ENCODE measurements at places on chromosomes 6 and 20. TPM values are rescaled to one million over a fixed set of nuclear protein-coding genes. Genes with fewer than 3 reads are reported as not detected.

The GCNT2 gene
- total RNA-seq, result 0.19 TPM

The TRDN gene
- not detected for total RNA-seq

The HFE gene
- 6.2 TPM for total RNA-seq

DNA sequence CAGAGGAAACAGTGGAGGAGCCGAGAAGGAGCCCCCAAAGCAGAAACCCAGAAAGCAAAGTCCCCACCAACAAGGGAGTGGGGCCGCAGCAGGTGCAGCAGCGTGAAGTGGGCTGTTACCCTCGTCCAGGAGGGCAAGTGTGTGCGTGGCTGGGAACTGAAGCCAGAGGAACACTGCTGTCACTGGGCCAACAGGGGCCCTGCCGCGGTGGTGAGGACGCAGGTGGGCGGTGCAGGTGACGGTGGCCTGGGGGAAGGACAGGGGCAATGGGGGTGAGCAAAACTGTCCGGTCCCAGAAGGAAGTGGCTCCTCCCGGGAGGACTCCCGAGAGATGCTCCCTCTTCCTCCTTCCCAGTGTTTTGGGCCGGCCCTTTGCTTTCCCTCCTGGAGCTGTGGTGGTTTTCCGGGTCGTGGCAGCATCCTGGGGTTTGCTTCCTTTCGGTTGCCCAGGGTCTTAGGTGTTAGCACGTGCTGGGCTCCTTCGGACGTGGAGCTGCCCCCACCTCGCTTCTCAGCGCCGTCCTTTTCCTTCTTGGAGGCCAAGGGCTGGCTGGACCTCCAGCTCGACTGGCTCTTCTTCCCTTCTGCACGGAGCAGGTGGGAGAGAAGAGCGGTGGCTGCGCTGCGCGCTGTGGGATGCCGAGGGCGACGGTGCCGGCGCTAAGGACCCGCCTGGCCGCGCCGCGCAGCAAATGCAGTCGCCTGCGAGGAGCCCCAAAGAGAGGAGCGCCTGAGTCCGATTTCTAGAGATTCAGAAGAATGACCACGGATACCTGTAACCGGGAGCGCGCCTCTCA, 62.7 kb upstream of the SLC2A12 start:
- no peaks in the 10 kb centered on the region for H3K27me3 ChIP-seq
- H3K27ac ChIP-seq, result no peak overlapping the region
- no peak overlapping the region for H3K4me3 ChIP-seq
- no peak for DNase-seq
- peaks cover 2% of the 10 kb centered on the region for H3K4me1 ChIP-seq

- H3K27me3 ChIP-seq, result no peaks in the 10 kb centered on the region
- no peak for DNase-seq
- H3K4me1 ChIP-seq, result peaks cover 34% of the 10 kb centered on the region
- H3K27ac ChIP-seq, result no peak overlapping the region
- H3K36me3 ChIP-seq, result no peaks in the 10 kb centered on the region
- H3K4me3 ChIP-seq, result no peak overlapping the region
These were observed 47.3 kb upstream of the TNFAIP3 start for GRCh38 chr6:137819740-137820139.

GRCh38 chr6:33406126-33406525, 4.7 kb upstream of the PHF1 start:
- no peak for DNase-seq
- H3K4me3 ChIP-seq, result no peak overlapping the region

GRCh38 chr20:44354979-44355497, 461 bp upstream of the HNF4A start:
- no peak overlapping the region for H3K4me3 ChIP-seq
- H3K36me3 ChIP-seq, result no peaks in the 10 kb centered on the region
- H3K4me1 ChIP-seq, result no peaks in the 10 kb centered on the region
- H3K27me3 ChIP-seq, result peaks cover 37% of the 10 kb centered on the region

DNA sequence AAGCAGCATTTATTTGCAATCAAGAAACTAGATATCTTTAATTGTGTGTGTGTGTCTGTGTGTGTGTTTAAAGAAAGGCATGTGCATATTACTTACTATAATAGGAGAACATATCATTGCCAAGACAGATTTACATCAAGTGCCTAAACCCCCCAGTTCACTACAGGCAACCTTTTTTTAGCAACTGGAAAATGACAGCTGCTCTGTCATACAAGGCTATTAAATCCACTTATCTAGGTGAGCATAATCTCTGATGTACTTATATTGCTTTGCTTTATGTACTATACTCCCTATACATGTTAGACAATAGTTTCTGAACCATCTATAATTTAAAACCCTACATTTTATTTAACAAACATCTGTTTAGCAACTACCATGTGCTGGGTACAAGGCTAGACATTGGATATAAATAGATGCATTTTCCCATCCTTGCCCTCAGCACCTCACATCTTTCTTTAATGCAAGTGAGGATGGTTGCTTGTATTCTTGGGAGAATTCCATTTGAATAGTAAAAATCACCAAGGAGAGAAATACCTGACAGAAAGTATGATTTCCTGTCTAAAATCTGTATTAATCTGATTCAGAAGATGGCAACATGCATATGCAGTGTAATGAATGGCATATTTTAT, 398.3 kb downstream of the LAMA2 start:
- H3K4me1 ChIP-seq, result no peaks in the 10 kb centered on the region
- DNase-seq, result no peak
- H3K27ac ChIP-seq, result no peak overlapping the region

DNA sequence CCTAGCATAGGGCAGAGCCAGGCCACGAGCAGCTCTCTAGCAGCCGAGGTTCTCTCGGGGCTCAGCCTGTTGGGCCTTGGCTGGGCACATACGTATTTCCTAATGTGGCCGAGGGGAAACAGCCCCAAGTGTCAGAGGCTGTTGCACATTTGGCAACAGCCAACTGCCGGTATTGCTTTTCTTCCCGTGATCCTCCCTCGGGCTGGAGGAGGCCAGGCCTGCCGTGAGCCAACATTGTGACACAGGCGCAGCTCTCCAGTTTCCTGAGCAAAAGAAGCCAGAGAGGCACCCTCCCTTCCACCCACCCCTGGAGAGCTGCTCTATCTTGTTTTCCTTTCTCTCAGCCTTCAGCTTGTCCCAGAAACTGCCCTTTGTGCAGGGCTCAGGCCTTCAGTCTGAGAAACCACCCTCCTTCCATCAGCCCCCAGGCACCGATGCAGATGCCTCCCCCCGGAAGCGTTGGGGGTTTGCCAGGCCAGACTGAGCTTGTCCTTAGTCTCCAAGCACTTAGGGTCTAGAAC, 5.1 kb upstream of the BPI start:
- H3K27me3 ChIP-seq, result peaks cover 3% of the 10 kb centered on the region
- no peaks in the 10 kb centered on the region for H3K36me3 ChIP-seq
- peak overlapping the region; percentile 87 for H3K27ac ChIP-seq
- no peak for DNase-seq

- no peaks in the 10 kb centered on the region for H3K4me1 ChIP-seq
- no peaks in the 10 kb centered on the region for H3K27me3 ChIP-seq
- no peak overlapping the region for H3K4me3 ChIP-seq
- H3K27ac ChIP-seq, result no peak overlapping the region
- DNase-seq, result no peak
These were observed 104.0 kb downstream of the CD2AP start for GRCh38 chr6:47581591-47581990.

Measured in osteocyte (in vitro differentiated cells).